A549 treated with AZD2906 at 1 μM for 4 hours (cell line): ENCODE measurements at places on chromosomes 4 and X. TPM values are rescaled to one million over a fixed set of nuclear protein-coding genes. Genes with fewer than 3 reads are reported as not detected.

The SHROOM4 gene
- total RNA-seq: not detected in 5 replicates

The NPY2R gene
- total RNA-seq: 0.02 to 0.03 TPM (median 0.02 TPM) in 3 of 5 replicates, not detected in the others

The SRPK3 gene
- total RNA-seq: 0.03 to 0.11 TPM (median 0.06 TPM) in 3 of 5 replicates, not detected in the others

The ADH1B gene
- total RNA-seq: not detected in 5 replicates

The BANK1 gene
- total RNA-seq: 0.58 to 1.4 TPM (median 0.88 TPM) in 5 replicates

The SLC25A53 gene
- total RNA-seq: 3.2 to 4.2 TPM (median 3.4 TPM) in 5 replicates

The INTS6L gene
- total RNA-seq: 0.08 to 0.18 TPM (median 0.09 TPM) in 5 replicates
